Activated naive CD8-positive, alpha-beta T cell treated with anti-CD3 and anti-CD28 coated beads, Interleukin-2, amount 50 U/mL, for 24 hours (primary cell): ENCODE measurements at places on chromosomes 4 and X.

DNA sequence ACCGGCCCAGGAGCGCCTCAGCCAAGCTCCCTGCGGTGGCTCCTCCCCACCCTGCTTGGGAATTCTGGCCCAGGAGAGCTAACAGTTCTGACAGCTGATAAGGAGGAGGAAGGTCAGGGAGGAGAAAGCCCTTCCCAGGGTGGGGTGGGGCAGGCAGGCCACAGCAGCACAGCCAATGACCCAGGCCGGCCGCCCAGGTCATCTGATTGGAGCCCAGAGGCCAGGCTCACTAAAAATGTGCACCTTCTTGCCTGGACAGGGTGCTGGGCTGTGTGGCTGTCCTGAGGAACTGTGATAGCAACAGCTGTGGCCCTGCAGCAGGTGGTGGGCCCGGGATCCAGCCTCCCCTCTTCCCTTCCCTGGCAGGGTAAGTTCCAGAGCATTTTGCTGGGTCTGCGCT, 17.2 kb upstream of the SH3TC1 start:
- DNase-seq, result no peak

GRCh38 chr4:153560908-153561307, 94.7 kb downstream of the TMEM131L start:
- DNase-seq, result no peak

DNA sequence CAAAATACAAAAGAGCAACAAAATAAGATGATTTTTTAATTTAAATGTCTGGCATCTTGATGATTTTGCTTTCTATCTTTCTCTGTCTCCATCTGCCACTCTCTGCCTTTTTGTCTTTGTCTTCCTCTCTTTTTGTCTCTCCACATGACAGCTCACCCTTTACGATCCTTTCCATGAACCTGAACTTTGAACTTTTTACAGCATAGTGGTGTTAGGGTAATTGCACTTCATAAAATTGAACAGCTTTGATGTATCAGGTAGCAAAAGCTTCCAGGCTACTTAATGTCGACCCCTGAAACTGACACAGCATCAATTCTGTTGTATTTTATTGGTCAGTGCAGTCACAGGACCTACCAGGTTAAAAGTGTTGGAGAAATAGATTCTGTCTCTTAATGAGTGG, 1517.0 kb downstream of the ADGRL3 start:
- DNase-seq, result no peak

DNA sequence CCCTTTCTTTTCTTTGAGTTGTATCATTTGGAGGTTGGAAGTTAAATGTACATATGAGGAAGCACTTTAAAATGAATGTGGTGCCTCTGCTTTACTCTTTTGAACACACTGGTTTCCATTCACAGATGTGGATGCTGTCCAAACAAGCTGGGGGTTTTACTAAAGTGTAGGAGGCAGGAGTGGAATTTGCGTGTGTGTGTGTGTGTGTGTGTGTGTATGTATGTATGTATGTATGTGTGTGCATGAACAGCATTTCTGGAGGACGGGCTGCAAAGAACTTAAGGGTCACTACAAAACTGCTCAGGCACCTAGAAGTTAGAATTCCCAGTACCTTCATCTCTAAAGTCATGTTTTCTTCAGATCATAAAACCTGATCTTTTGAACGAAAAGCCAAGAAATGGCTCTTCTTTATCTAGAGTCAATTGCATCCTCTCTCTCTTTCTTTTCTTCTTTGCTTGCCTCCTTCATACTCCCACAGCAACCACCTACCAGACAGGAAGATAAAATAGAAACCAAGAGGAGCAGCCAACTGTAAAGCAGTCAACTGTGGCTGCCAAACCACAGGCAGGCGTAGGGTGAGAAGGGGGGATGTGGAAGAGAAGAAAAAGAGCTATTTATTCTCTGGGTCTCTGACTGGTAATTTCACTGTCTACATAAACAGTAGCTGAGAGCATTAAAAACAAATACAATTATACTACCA, 177.0 kb upstream of the RASGEF1B start:
- DNase-seq, result peak; percentile 41

GRCh38 chr4:157898836-157899605, 273.8 kb downstream of the GASK1B start:
- no peak for DNase-seq

- DNase-seq, result no peak
These were observed 53.5 kb downstream of the FABP2 start for GRCh38 chr4:119268466-119268865.

- DNase-seq, result no peak
These were observed 14.1 kb downstream of the SRPX start for GRCh38 chrX:38206542-38206941.

- no peak for DNase-seq
These were observed 141.2 kb downstream of the NDST3 start for GRCh38 chr4:118175506-118175905.

DNA sequence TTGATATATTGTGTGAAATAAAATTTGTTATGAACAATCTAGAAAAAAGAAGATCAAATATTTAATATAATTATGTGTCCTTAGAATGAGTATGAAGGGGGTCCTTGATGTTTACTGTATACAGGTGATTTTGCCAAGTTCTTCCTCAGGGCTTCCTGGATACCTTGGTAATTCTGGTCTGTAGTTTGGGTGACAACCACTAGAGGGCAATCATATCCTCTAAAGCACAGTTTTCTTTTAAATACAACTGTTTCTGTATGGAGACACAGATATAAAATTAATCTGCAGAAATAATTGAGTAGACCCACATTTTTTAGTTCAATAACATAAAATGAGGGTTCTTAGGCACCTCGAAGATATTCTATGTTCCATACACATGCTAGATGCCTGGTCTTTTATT, 157.7 kb downstream of the SPANXN1 start:
- peak; percentile 4 for DNase-seq

GRCh38 chr4:6680372-6681034, 13.2 kb upstream of the S100P start:
- DNase-seq, result no peak

DNA sequence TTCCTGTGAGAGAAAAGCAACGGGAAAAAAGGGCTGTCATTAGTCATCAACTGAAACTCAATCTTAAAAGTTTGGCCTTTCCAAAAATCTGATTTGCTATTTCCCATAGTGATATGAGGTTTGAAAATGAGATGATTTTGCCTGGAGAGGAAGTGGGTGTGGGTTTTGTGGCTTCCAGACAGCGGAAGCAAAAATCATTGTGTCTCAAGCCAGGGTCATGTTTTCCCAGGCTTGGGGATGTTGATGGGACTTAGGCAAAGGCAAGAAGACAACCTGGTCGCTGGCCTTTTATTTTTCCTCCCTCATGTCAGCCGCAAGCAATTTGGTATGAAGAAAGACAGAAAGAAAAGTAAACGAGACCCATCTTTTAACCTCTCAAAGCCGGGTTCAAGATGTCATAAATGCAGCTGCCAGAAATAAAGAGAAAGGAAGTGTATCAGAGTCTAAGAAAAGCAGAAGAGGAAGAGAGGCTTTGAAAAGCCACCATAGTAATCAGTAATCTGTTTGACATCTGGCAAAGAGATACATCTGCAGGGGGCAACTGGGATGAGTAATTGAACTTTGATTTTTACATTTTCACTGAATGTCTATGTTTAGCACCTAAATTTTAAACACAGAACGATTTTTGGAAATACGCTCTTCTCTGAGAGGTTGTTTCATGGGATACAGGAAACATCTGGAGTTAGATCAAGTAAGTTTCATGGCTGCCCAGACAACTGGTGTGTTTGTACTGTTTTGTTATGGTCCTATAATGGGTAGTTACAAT, 521.6 kb upstream of the SLIT2 start:
- DNase-seq, result no peak

DNA sequence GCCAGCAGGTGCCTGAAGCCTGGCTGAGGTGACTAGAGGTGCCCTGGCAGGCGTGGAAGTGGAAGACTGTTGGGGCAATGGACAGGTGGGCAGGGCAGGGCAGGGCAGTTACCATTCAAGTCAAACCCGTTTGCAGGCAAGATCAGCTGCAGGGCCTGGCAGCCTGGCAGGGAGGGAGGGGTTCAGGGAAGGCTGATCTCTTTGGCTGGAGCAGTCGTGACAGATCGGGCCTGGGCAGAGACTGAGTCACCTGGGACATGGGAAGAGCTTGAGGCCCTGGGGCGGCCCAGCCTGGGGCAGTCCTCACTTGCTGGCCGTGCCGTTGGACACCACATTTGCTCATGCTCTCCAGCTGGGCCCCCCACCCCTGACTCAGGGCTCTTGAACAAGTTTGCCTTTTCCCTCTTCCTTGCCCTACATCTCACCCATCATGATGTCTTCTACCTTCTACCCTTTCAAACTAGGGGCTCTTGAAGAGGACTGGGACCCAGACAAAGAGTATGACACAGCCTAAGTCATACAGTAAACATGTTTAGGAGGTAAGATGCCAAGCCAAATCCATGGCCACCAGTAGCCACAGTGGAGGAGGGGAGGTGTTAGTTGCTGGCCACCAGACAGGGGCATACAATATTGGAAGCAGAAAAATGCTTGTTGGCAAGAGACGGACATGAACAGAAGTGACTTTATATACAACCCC, 2.0 kb upstream of the ZNF185 start:
- no peak for DNase-seq

DNA sequence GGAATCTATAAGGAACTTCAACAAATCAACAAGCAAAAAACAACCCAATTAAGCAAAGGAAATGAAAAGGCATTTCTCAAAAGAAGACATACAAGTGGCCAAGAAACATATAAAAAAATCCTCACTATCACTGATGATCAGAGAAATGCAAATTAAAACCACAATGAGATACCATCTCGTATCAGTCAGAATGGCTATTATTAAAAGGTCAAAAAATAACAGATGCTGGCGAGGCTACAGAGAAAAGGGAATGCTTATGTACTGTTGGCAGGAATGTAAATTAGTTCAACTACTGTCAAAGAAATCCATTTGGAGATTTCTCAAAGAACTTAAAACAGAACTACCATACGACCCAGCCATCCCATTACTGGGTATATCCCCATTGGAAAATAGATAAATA, 292.4 kb upstream of the FAT1 start:
- no peak for DNase-seq

- no peak for DNase-seq
These were observed 325.0 kb downstream of the RAB28 start for GRCh38 chr4:13159041-13159620.

GRCh38 chr4:39369301-39369700, 3.1 kb upstream of the RFC1 start:
- DNase-seq, result no peak

DNA sequence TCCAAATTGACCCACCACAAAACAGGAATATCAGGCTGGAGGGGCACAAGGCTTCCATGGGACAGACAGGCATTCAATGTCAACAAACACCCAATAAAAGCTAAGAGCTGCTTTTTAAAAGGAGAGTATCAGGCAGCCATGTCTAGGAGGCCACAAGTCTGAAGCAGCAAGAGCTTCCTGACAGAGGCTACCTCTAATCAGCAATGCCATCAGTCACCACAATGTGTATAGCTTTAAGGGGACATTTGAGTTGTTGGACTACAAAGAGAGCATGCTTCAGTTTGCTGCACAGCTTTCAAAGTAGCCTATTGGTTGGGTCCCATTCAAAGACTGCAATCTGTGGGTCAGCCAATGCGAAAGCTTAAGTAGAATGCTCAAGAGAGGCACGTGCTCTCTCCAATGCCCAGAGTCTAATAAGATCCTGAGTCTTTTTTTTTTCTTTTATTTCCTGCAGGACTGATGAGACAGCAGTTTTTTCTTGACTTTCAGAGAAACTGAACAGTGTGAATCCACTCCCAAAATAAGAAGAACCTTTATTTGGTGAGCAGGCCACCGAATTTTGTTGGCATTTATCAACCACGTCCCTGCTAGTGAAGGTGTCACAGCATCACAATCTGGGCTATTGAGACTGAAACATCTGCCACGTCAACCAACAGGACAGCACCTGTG, 92.5 kb downstream of the FBXO8 start:
- no peak for DNase-seq

- no peak for DNase-seq
These were observed 102.1 kb downstream of the UCHL1 start for GRCh38 chr4:41358647-41359421.

DNA sequence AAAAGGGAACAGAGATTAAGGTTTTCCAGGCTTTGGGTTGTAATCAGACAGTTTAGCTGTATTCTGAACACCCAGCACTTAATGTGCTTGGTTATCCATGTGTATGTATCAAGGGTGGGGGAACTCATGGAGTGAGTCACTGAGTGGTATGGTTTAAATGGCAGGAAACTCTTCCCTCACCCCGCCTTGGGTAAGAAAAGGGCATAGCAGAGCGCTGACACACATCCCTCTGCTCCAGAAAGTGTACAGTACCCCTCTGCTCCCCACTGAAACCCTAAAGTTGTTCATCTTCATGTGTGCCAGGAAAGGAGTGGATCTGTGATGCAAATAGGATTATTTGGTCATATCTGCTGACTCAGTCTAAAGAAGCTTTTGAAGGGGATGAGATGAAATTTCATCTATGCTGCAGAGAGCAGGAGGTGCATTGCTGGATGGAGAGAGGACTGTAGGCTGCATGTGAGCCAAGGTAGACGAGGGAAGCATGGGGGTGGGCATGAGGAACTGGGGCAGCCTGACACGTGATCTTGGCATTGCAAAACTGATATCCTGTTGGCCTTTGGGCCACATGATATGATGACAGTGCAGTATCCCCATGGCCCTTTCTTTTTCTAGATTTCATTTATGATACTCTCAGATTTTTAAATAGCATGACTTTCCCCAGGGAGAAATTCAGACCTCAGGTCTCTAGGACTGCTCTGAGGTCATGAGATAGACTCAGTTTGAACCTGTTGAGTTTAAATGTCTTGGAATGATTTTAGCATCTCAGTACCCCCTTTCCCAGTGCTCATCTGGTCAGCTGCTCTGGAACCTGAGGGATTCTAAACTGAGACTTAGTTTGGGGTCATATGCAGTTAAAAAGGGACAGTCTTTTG, 84.8 kb downstream of the TMEM164 start:
- peak; percentile 8 for DNase-seq

DNA sequence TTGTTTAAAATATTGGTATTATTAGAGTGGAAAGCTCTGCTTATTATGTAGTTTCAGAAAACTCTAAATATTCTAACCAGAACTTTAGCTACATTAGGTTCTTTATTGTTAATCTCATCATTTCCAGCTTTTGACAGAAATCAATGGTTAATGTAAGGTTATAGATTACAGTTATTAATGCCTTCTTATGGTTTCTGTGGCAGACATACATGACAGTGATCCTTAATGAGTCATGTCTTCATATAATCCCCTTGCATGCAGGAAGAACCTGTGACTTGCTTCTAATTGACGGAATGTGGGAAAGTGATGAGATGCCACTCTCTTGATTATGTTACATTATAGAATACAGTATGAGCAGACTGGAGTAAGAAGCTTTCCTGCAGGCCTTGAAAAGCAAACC, 23.5 kb downstream of the KLHL8 start:
- no peak for DNase-seq

DNA sequence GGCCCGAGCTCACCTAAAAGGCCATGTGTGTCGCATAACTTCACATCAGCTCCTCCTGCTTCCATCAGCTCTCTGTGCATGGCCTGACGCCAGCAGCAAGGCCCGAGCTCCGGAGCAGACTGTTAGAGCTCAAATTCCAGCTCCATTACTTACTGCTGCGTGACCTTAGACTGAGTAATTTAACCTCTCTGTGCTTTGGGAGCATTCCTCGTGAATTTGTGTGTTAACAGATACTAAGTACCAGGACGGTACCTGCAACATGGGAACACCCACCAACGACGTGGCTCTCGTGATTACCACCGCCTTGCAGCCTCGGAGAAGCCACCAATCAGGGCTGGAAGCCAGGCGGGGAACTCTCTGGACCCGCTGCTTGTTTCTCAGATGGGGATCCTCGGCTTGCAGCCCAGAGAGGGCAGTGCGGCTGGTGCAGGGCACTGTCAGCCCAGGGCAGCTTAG, 12.9 kb downstream of the LETM1 start:
- no peak for DNase-seq
